ENCODE measurements at places on chromosomes 7 and 10.

- no peak for DNase-seq
These were observed 20.5 kb downstream of the CLEC2L start for GRCh38 chr7:139543801-139544603.

DNA sequence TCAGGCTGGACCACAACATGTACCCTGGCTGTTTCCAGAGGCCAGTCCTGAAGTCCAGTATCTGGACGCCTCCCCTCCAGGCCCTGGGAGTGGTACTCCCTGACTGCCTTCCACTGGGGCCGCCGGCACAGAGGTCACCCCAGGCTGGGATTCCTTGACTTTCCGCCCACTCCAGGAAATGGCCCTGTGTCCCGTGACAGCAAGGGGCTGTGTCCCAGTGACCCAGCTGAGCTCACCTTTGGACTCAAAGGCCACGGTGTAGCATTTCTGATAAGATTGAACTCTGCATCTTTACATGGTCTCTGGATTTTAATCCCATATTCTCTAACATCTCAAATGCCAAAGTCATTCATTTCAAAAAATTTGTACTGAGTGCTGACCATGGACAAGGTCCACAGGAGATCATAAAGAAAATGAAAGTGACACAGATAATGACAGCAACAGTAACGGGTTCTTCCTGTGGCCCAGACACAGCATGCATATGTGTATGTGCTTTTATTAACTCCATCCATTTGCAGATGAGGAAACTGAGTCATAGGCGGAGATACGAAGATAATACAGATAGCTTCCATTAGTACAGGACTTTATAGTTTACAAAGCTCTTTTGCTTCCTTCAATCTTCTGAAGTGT lies 5.4 kb downstream of the ADAMTS14 start:
- no peak for DNase-seq

DNA sequence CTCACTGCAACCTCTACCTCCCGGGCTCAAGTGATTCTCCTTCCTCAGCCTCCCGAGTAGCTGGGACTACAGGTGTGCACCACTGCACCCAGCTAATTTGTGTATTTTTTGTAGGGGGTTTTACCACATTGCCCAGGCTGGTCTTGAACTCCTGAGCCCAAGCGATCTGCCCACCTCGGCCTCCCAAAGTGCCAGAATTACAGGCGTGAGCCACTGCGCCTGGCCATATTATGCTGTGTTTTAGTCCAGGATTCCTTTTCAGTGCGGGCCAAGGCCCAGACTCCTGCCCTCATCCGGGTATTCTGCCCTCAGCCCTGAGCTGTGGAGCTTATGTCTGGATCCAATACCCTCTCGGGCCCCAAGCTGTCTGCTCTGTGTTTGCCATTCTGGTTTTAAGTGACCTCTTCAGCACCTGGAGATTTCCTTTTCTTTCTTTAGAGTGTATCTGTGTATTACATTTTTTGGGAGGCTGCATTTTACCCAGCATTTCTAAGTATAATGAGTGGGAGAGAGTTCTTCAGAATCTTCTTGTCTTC lies 114.9 kb downstream of the BUB3 start:
- DNase-seq, result no peak

- DNase-seq, result no peak
These were observed 101.6 kb downstream of the SORBS1 start for GRCh38 chr10:95459446-95460045.

- no peak for DNase-seq
These were observed 30.9 kb upstream of the LMTK2 start for GRCh38 chr7:98075801-98076200.

GRCh38 chr10:82801289-82801688 lies 926.3 kb downstream of the NRG3 start:
- DNase-seq, result no peak

DNA sequence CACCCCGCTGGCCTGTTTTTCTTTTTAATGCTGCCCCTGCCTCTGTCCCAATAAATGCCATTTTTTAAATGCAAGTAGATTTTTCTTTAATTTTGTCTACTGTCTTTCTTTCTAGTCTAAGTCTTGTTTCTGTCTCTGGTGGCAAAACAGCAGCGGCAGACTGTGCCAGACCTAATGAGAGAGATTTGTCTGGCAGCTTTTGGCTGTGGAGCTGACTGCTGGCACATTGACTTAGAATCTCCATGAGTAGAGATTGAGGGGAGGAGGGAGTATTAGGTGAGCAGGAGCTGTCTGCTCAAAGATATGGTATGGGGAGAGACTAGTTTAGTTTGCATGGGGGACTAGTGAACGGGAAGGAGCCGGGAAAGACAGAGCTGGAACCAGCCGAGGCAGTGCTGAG lies 13.0 kb downstream of the VWA2 start:
- no peak for DNase-seq

DNA sequence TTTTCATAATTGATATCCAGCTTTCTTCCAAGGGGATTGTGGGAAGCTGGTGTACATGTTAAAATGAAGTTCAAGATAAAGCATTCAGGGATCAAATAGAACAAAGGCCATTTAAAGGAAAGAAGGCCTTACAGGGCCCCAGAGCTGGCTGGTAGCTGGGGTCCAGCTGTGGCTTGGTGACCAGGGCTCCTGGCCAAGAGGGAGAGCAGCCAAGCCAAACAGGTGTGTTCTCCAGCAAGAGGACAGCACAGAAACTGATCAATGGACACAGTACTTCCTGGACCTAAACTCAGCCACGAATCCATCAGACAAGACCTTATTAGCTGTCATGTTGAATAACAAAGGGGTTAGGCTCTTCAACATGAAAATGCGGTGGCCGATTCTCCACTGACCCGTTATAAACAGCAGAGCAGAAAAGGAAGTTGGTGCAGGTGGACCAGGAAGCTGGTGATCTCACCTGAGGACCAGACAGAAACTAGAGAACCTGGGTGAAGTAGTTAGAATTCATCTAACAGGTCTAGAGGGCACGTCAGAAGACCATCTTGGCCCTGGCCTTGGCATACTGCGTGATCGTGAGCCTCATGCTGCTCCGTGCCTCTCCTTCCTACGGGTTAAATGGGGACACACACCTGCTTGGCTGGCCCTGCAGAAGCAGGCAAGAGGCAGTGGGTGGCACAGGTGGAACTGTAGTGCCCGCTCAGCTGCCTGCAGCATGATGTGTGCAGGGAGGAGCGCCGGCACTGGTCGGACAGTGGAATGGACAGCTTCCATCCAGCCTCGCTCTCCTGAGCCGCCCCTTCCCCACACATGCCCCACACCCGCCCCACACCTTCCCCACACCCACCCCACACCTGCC lies 53.8 kb downstream of the PARP12 start:
- DNase-seq, result no peak

DNA sequence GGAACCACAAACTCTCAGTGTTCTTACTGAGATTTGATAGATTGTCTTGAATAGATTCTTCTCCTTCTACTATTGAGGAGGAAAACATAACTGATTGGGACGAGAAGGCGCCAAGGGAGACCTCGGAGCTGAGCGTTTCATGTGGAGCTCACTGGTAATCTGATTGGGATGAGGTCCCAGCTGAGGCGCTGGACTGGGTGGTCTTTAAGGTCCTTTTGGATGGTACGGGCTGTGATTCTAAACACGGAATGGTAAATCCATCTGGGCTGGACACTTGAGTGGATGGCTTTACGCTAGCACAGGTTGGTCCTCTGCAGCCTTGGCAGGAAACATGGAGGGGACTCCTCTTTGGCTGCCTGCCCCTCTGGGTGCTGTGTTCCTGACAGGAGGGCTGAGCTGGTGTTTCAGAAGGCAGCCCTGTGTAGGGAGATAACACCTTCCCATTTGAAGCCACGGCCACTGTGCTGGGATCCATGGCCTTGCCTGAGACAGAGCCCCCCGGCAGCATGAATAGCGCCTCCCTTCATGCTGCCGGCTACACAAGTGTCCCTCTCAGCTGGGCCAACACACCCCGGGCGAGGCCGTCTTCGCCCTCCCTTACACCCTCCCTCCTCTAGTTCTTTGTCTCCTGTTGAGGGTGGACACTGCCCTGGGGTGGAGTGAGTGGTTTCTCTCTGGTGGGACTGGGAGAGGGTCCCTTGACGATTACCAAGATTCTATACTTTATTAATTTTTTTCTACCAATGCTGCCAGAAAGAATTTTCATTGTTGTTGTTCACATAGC lies 203.2 kb upstream of the SHH start:
- DNase-seq, result no peak

- DNase-seq, result no peak
These were observed 2.8 kb upstream of the GAL3ST4 start for GRCh38 chr7:100171087-100171681.

DNA sequence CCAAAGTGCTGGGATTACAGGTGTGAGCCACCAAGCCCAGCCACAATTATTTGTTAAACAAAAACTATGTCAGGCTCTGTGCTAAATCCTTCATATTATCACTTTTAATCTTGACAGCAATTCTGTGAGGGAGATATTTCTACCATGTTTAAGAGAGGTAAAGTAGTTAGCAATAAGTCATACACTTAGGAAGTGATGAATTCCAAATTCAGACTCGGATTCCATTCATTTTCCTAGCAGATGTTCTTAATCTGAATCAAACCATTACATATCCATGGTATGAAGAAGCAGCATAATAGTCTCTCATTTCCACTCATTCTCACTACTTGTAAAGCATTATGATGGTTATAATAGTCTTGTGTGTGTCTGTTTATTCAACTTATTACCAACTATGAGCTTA lies 2.9 kb upstream of the CD36 start:
- DNase-seq, result no peak

GRCh38 chr10:1287971-1288401 lies 231.8 kb downstream of the WDR37 start:
- DNase-seq, result no peak
